Activated T-cell treated with anti-CD3 and anti-CD28 coated beads for 24 hours (primary cell): ENCODE measurements at places on chromosomes 12 and 14.

- DNase-seq, result no peak
Measured at GRCh38 chr12:14238221-14238792, 127.2 kb upstream of the ATF7IP start.

DNA sequence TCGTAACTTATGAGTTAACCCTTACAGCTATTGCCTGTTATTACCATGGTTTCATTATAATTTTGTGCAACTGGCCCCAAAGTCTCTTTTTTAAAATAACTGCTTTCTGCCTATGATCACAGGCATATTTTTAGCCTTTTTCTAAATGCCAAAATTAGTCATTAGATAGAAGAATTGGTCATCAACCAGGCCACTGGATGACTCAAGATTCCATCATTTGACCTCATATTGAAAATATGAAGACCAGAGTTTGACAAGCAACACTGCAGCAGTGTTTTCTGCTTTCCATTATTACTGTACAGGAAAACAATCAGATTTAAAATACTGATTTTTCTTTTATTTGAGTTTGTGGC, 54.7 kb upstream of the OTOGL start:
- no peak for DNase-seq

DNA sequence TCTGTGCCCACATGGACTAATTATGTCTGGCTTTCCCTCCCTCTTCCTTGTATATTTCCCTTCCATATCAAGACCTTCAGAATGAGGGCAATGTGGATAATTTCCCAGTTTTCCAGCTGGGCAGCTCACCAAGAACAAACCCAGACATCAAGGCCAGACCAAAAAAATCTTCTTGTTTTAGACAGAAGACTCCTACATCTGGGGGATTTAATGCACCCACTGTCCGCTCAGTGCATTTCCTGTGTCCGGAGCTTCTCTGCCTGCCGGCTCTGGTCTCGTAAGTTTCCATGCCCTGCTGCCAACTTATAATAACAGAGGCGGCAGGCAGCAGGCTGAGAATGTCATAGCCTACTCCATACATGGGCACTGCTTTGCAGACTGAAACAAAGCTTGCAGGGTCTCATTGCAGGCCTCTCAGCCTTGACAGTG, 207.2 kb upstream of the BCL2L14 start:
- DNase-seq, result no peak

- no peak for DNase-seq
Measured at GRCh38 chr14:52661314-52661713, 34.0 kb downstream of the ERO1A start.

GRCh38 chr12:1130571-1130970, 139.5 kb downstream of the ERC1 start:
- no peak for DNase-seq

DNA sequence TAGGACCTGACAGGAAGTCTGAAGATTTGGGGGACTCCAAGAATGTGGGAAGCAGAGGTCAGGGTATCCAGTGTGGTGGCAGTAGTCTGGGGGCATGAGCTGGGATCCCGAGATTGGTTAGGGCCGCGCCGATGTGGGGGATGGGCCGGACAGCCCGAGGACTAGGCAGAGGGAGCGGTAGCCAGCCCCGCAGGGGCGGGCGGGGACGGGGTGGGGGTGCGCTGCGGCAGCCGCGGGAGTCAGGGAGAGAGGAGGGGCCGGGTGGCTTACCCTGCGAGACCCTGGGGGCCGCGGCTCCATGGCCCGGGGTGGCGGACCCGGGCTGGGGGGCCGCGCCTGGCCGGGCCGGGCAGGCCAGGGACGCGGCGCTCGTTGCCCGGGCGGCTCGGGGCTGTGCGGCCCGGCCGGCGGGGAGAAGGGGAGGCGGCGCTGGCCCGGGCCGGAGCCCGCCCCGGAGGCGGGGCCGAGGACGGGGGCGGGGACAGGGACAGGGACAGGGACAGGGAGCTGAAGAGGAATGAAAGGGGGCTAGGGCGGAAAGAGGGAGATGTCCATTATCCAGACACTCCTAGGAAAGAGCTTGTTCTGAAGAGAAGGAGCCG, 5.6 kb downstream of the ZNF385A start:
- DNase-seq, result no peak

- DNase-seq, result no peak
Measured at GRCh38 chr12:53225635-53226424, 6.2 kb downstream of the RARG start.

GRCh38 chr14:95133282-95133681, 24.0 kb downstream of the DICER1 start:
- DNase-seq, result no peak

DNA sequence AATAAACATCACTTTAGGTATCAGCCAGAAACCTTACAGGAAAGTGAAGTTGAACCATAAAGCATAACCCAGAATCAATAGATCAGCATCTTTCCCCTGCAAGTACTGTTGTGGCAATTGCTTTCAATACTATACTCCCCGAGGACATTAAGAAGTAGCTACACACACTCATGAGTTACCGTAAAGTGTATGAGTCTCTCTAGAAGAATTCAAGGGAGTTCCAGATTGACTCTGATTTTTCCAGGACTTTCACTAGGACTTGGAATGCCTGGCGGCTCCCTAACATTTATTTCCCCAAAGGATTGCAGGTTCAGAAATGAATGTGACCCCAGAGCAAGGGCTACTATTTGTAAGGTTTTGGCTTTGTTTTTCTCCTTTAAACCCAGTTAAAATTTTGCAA, 465.4 kb upstream of the MDGA2 start:
- no peak for DNase-seq
